Activated T-helper 1 cell treated with anti-CD3 and anti-CD28 coated beads, Interleukin-2, amount 50 U/mL, for 16 hours (primary cell): ENCODE measurements at places on chromosomes 11 and 22.

DNA sequence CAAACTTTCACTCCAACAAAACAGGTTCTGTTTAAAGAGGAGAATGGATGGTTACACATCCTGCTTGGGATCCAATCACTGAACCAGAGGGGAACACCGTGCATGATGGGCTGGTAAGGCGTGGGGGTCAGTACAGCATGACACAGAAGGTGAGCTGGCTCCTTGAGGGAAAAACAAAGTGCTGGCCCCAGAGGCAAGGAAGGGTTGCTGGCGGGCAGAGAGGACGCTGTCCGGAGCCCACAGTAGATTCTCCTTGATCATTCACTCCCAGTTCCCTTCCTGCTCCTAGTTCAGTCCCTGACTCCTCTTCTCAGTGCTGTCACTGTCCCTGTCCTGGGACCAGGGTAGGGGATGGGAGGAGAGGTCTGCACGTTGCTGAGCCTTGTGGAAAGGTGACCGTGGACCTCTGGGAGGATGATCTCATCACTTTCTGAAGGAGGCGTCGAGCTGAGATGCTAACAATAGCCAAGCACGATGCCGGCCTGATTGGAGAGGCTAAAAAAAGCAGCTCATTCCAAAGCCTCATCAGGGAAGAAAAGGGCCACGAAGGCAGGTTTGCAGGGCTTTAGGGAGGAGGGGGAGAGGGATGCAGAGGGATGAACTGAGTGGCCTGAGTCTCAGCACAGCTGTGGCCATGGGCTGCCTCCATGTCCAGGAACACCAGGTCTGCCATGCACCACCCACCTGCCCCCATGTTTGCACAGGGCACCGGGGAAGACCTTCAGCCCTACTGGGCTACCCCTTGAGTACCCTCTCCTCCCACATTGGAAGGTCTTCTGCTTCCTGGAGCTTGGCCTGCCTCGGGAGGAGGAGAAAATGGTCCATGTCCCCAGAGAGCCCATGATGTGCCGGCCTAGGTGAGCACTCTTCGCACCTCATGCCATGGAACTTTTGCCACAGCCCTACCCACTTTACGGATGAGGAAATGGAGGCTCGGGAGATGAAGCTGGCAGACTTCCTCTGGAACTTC is 72.7 kb upstream of the RTL6 start:
- no peak for DNase-seq

GRCh38 chr22:49936973-49937757 is 18.7 kb downstream of the CRELD2 start:
- DNase-seq = no peak

DNA sequence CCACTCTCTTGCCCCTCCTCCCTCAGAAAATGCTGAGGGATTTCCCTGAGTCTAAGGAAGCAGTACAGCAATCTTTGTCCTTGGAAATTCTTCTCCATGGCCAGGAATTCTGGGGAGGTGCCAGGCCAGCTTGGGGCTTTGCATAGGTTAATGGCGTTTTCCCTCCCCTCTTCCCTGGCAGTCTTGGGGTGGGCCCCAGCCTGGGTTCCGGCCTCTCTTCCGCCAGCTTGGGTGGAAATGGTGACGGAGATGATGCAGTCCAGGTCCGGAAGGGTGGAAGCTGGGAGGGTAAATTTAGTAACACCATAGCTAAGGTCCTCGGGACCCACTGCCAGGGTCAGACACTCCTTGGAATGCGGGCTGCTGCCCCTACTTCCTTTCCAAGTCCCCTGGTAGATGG is 5.0 kb downstream of the PHLDB1 start:
- DNase-seq = no peak

DNA sequence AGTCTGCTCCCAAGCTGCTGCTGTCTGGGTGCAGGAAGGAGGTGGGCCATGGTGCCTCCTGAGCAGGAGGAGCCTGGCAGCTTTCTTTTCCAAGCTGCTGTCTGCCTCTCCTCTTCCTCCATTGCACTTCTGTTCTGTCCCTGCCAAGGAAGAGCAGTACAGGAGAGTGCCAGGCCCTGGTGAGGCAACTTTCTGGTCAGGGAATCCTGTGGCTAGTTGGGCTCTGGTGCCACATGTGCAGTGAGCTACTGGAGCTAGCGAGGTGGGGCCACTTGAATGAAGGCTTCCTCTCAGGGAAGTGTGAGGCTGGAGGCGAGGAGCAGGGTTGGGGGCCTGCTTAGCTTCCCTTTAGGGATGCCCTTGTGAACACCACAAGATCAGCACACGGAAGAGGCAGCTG is 90.0 kb downstream of the TSPAN18 start:
- no peak for DNase-seq

DNA sequence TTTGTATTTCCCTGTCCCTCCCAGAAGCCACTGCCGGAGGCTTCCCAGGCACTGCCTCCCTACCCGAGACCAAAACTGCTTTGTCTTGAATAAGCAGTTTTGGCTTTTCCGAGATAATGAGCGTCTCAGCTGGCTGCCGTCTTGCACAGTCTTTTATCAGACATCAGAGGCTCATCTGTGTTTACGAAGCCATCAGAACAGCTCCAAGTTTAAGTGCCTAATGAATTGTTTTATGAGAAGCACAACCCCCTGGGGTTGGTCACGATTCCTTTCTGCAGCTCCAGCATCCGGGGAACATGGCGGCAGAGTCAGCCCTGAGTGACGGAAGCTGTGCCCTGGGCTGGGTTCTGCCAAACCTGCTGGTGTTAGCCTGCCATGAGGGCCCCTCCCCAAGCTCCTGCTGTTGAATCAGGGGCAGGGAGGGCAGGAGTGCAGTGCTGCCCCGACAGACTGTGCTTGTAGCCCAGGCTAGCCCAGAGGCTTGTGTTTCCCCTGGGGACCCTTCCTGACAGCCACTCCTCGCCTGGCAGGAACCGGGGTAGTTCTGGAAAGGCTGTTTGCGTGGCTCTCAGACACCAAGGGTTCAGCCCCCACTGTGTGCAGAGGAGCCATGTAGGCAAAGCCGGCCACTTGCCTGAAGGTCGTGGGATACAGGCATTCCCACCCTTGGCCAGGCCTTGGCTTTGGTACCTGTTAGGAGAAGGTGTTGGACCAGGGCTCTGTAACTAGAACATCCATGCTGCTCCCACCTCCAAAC is 96.1 kb downstream of the MORC2 start:
- no peak for DNase-seq

DNA sequence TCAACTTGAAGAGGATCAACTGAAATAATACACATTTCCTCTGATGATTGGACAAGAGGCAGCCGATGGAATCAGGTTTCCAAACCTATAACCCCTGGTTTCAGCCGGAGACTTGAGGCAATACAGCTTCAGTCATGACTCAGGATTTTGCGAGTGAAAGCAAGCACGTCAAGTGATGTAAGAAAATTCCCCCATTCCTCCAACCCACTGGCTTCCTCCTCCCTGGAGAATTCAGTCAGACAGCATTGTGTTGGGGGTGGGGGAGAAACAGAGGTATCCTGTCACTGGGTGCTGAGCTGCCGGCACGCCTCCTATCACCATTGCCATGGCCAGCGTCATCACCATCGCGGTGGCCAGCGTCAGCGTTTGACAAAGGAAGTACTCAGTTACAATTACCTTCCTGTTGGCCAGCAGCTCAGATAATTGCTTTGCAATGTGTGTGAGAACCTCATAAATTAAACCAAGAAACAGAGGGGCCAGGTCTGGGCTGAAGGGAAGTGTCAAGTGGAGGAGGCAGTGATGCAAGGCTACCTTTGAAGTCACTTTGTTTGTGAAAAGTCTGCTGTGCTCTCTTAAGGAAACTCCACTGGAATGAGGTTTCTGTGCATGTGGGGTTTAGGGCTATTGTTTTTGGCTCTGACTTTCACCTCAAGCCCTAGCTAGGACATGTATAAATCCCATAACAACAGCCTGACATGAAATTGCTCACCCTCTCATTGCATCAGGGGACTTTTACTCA is 50.2 kb downstream of the LIF start:
- DNase-seq = peak; percentile 35
